Activated naive CD4-positive, alpha-beta T cell treated with anti-CD3 and anti-CD28 coated beads for 36 hours (primary cell): ENCODE measurements at places on chromosomes 16 and 17.

DNA sequence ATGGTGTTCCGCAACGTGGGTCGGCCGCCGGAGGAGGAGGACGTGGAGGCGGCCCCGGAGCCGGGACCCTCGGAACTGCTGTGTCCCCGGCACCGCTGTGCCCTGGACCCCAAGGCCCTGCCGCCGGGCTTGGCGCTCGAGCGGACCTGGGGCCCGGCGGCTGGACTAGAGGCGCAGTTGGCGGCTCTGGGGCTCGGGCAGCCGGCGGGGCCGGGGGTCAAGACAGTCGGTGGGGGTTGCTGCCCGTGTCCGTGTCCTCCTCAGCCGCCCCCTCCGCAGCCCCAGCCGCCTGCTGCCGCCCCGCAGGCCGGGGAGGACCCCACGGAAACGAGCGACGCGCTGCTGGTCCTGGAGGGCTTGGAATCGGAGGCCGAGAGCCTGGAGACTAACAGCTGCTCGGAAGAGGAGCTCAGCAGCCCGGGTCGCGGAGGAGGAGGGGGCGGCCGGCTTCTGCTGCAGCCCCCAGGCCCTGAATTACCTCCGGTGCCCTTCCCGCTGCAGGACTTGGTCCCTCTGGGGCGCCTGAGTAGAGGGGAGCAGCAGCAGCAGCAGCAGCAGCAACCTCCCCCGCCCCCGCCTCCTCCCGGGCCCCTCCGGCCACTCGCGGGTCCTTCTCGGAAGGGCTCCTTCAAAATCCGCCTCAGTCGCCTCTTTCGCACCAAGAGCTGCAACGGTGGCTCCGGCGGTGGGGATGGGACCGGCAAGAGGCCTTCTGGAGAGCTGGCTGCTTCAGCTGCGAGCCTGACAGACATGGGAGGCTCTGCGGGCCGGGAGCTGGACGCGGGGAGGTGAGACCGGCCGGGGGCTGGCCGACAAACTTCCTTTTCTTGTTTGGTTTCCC, 821 bp downstream of the SOCS7 start:
- peak; percentile 38 for DNase-seq

GRCh38 chr17:80762076-80762475, 217.4 kb downstream of the RPTOR start:
- DNase-seq = no peak

DNA sequence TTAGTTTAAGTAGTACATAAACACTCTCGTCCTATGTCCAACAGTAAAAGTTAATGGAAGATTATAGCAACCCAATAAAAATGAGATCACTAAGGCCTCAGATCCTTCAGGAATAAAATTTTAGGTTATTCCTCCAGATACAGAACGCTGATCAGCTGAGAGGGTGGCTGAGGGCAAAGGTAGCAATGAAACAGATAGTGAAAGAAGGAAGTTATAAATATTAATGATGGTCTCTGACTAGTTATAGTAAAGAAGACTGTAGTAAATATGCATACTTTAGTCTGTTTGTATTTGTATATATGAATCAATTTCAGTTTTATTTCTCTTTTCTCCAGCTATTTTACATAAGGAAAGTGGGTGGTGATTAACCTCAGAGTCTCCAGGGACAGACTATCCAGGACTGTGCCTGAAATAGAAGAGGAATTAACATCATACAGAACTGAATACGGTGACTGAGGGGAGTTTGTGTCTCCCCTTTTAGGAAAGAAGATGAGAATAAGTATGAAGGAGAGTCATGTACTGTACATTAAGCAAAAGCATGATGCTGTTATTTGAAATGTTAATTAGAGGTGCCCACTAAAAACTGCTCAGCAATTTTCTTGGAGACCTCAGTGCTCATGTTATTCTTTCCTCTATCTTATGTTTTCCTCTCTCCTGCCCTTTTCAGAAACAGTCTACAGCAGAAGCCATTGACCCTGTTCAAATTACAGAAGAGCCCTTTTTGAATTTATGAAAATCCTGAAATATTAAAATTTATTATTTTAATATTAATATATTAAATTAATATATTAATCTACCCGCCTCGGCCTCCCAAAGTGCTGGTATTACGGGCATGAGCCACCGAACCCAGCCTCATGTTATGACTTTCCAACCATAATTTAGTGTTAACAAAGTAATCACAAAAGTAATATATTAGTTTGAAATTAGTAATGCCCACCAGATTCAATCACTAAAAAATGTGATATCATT, 36.5 kb upstream of the DHRS7B start:
- DNase-seq = no peak

- no peak for DNase-seq
Observed at GRCh38 chr16:16863672-16864071, 484.7 kb downstream of the NPIPA7 start.

GRCh38 chr16:11020792-11021551, 76.6 kb downstream of the CLEC16A start:
- no peak for DNase-seq

- DNase-seq = no peak
Observed at GRCh38 chr17:78240012-78240655, 8.7 kb downstream of the TMEM235 start.

- no peak for DNase-seq
Observed at GRCh38 chr17:32927724-32928585, at the start of gene TMEM98. Gene TMEM98 (plus strand): TSS chr17:32928153. CDS start chr17:32931529, 3,376 bp downstream.

DNA sequence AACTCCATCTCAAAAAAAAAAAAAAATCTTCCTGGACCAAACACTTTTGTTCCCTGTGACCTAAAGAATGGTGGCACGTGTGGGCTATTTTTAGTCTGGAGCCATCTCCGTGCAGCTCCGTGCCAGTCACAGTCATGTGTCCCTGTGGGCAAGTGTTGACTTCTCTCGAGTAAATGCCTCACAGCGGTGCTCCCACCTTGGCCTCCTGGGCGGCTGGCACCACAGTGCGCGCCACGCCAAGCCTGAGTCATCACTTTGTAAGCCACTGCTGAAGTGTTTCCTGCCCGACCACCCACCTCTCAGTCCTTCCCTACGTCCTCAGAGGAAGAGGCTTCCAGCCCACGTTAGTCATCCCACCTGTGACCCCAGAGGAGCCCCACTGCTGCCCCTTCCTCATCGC, 10.9 kb upstream of the HEXD start:
- DNase-seq = no peak

- no peak for DNase-seq
Observed at GRCh38 chr17:20072692-20072992, 63.5 kb downstream of the SPECC1 start.

- no peak for DNase-seq
Observed at GRCh38 chr17:73524941-73525679, 119.1 kb downstream of the SDK2 start.

DNA sequence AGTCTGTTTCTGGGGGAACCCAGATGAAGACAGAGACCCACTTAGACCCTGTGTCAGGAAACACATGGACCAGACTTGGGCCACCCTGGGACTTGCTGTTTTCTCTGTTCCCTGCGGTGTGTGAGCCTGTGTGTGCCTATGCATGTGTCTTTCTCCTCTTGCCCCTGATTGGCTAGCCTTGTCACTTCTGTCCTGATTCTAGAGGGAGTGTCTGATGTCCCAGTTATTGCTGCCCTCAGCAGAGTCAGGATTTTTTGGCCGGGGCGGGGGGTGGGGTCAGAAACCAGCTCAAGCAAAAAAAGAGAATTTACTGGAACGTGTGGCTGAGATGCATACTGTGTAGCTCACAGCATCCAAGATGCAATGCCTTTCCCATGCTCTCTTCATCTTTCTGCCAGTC, 30.5 kb downstream of the PLCG2 start:
- DNase-seq = no peak

GRCh38 chr17:34637548-34638525, 58.5 kb downstream of the TMEM132E start:
- DNase-seq = peak; percentile 89

DNA sequence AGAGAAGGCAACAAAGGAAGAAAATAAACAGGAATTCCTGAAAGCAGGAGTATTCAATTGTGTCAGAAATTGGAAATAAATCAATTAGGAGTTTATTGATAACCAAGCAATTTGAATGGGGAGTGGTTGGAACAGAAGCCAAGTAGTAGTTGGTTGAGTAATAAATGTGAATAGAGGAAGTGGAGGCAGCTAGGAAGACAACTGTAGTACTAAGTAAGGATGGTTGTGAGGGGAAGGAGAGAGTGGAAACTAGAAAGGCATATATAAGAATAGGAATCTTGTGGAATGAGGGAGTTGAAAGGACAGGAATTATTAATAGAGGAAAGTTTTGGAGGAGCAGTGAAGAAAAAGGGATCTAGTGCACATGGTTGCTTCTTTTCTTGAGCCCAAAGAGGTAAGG, 34.4 kb downstream of the NFAT5 start:
- no peak for DNase-seq

GRCh38 chr17:74134991-74135390, 68.5 kb upstream of the RPL38 start:
- no peak for DNase-seq

DNA sequence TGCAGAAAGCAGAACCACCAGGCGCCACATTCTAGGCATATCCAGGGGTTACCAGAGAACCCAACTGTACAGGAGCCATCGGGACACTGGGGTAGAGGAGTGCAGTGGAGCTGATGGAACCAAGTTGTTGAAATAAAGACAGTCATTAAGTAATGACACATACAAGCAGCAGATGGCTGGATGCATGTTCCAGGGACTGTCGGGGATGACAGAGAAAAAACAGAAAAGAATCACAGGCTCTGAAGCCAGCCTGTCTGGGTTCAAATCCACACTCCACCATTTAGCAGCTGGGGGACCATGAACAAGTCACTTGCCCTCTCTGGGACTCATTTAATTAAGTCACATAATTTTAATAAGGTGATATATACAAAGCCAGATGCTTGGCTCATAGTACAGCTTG, 117.1 kb downstream of the ZNF423 start:
- no peak for DNase-seq

DNA sequence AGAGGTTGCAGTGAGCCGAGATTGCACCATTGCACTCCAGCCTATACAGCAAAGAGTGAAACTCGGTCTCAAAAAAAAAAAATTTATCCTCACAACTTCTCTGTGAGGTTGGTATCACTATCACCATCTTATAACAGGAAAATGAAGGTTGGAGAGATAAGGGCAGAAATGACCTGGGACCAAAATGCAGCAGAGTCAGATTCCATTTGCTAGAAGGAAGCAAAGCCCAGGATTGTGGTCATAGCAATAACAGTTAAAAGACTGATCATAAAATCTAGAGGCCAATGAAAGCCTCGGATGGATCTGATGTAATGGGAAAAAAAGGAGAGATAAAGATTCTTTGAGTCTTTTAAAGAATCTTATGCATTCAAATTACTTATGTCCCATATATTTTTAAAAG, 69.6 kb upstream of the TEKT1 start:
- DNase-seq = no peak

DNA sequence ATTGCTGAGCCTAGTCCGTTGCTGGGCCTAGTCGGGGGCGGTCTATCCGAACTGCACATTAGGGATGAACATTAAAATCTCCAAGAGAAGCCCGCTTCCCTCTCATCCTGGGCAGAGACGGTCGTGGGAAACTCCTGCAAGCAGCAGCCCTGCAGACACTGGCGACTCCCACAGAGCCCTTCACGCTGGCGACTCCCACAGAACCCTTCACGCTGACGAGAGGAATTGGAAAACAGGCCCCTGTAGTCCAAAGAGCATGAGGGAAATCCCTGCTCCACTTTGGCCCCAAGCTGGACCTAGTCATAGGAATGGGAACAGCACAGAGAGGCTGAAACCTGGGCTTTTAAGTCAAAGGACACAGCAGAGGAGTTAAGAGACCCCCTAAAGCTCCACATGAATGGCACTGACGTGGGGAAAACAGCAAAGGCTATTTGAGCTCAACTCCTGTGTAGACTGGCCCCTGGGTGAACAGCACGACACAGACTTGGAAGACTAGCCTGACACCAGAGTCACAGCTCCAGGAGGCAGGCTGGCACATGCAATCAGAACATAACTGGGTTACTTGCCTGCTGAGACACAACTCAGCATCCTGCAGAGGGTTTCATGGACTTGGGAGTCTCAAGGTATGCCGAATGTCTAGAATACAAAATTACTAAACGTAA, 42.2 kb downstream of the WDR45B start:
- DNase-seq = no peak

DNA sequence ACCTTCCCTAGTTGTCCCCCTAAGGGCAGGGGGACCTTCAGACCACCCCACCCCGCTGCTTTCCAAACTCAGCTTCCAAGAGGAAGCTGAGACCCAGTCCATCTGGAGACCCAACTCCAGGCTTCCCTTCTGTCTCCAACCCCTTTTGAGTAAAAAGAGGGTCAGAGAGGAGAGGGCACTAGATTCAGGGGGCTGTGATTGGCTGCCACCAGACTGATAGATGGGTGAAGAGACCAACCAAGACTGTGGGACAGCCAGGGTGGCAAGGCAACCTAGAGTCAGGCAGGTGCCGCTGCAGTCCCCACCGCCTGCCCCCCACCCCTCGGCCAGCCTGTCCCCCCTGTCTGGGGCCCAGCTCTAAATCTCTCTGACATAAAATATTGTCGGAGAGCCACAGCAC, 92.5 kb downstream of the SDK2 start:
- peak; percentile 35 for DNase-seq

DNA sequence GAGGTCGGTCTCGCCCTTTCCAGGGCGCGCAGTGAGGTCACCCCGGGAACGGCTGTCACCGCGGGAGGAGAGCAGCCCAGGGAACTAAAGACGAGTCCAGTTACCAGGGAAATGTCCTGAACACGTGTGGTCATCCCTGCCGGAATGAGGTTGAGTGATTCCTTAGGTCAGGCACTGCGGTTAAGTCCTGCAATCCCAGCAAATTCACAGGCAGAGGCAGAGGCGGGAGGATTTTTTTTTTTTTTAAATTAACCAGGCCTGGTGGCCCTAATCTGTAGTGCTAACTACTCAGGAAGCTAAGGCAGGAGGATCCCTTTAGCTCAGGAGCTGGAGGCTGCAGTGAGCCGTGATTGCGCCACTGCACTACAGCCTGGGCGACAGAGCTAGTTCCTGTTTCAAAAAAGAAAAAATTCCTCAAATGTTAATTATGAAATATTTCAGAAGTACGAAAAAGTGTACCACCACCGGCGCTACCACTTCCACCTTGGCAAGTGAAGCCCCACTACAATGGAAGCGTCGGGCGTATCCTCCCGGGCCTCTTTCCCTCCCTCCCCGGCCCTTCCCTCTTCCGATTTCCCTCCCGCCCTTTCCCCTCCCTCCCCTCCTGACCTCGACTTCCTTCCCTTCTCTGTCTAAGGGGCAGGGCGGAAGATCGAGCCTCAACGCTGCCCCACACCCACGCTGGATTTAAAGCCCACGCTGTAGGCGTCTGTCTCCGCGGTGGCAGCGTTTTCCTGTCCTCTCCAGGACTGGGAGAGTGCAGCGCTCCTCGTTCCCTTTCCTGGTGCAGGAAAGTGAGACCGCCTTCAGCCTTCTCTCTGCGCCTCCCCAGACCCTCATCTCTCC, 27.3 kb downstream of the SLFN11 start:
- DNase-seq = peak; percentile 42
